Muscle of leg (tissue), 16 donors: ENCODE measurements at places on chromosomes 16 and 17. TPM values are rescaled to one million over a fixed set of nuclear protein-coding genes. Genes with fewer than 3 reads are reported as not detected.

DNA sequence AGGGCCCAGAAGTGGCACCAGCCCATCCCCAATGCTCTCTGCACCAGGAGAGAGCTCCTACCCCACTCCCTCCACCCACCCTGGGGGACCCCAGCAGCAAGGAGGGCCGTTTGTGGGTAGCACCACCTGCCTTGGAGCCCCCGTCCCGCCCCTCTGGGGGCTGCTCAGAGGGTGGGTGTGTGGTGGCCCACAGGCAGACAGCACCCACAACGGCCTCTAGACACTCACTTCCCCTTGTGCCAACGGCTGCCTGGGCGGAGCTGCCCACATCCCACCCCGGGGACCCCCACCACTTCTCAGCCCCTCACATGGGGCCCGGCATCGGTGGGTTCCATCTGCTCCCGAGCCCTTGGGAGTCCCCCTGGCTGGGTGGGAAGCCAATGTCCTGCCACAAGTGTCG, 33.3 kb downstream of the BAHCC1 start:
- DNase-seq, result no peak
- H3K4me1 ChIP-seq, result peaks cover 73% of the 10 kb centered on the region
- H3K4me3 ChIP-seq, result no peak overlapping the region
- no peaks in the 10 kb centered on the region for H3K27me3 ChIP-seq

DNA sequence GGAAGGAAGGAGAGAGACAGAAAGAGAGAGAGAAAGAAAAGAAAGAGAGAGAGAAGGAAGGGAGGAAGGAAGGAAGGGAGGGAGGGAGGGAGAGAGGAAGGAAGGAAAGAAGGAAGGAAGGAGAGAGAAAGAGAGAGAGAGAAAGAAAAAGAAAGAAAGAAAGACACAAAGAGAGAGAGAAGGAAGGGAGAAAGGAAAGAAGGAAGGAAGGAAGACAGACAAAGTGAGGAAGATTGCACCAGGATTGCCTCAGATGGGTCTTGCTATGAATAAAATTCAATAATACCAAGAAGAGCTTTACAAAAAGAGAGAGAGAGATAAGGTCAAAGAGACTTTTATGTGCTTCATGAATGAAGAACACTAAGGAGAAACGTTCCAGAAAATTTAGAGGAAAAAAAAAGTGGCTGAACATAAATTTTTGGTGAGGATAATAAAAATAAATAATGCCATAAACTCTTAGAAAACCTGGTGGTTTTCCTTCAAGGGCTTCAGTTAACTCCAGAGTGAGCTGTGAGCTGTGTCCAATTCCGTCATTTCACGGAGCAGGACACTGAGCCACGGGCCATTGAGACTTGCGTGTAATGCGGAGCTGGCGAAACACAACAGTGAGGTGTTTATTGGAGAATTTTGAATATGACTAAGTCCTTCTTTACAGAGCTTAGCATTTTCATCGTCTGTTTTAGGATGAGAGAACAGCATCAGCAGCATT, 72.7 kb upstream of the TNRC6C start:
- H3K36me3 ChIP-seq, result no peaks in the 10 kb centered on the region
- H3K27me3 ChIP-seq, result peaks cover 34% of the 10 kb centered on the region
- H3K4me3 ChIP-seq, result no peak overlapping the region
- no peak overlapping the region for H3K27ac ChIP-seq

- H3K36me3 ChIP-seq, result no peaks in the 10 kb centered on the region
- no peak for DNase-seq
- no peak overlapping the region for H3K27ac ChIP-seq
- no peaks in the 10 kb centered on the region for H3K27me3 ChIP-seq
Measured at GRCh38 chr16:80144191-80144590, 396.6 kb upstream of the DYNLRB2 start.

- no peaks in the 10 kb centered on the region for H3K36me3 ChIP-seq
- no peak overlapping the region for H3K27ac ChIP-seq
- no peak for DNase-seq
- H3K27me3 ChIP-seq, result peaks cover 34% of the 10 kb centered on the region
Measured at GRCh38 chr17:15945527-15946191, 729 bp downstream of the ADORA2B start.

- DNase-seq, result no peak
- no peak overlapping the region for H3K27ac ChIP-seq
Measured at GRCh38 chr16:55421226-55421625, 57.8 kb upstream of the MMP2 start.

DNA sequence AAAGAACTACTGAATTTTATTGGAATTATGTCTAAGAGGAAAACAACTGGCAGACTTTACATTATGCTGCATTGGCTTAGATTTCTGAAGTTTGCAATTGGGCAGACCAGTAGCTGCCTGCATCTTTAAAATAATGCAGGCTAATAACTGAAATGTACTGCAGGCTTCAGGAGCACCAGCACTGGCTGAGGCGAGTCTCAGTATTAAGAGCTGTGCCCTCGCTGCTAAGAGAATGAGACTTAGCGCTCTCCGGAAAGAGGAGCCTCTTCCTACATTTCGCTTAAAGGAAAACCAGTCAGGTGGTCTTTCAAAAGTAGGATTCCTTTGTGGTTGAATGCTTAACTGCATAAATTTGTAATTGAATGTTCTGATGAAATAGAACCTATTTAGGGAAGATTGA, 885 bp downstream of the CNTNAP4 start:
- DNase-seq, result peak; percentile 31
- no peaks in the 10 kb centered on the region for H3K36me3 ChIP-seq
- H3K4me3 ChIP-seq, result peak overlapping the region; percentile 29

PIRT gene
- 0.04 TPM for total RNA-seq

GRCh38 chr17:77749989-77750388, 208.5 kb upstream of the TNRC6C start:
- no peak for DNase-seq
- H3K36me3 ChIP-seq, result no peaks in the 10 kb centered on the region
- H3K4me3 ChIP-seq, result no peak overlapping the region
- no peak overlapping the region for H3K27ac ChIP-seq
- H3K27me3 ChIP-seq, result peaks cover 6% of the 10 kb centered on the region

DNA sequence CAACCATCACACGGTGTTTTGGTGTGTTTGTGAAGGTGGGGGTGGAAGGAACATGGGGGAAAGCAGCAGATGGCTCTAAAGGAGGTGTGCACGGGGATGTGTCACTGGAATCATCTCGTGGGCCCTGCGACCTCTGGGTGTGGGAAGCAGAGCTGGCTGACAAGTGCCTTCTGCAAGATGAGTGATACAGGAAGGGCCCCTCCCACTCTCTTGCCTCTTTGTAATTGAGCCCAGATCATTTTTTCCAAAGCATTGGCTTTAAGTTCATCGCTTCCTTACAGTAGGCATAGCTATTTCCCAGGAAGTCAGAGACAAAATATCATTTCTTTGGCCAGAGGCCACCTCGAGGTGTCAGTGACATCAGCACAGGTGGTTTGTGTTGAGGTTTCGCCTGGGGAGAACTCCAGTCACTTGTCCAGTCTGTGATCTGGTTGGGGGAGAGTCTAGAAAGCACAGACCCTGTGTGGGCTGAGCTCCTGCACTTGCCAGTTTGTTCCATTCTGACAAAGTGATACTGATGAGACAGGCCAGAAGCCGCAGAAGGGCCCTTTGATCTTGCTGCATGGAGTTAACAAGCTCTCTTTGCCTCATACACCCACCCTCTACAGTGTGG, 20.6 kb upstream of the SNTB2 start:
- H3K36me3 ChIP-seq, result peaks cover 62% of the 10 kb centered on the region
- no peaks in the 10 kb centered on the region for H3K27me3 ChIP-seq
- no peaks in the 10 kb centered on the region for H3K4me1 ChIP-seq

- H3K27ac ChIP-seq, result no peak overlapping the region
- H3K4me3 ChIP-seq, result no peak overlapping the region
- peaks cover 34% of the 10 kb centered on the region for H3K36me3 ChIP-seq
- DNase-seq, result no peak
Measured at GRCh38 chr16:2598133-2598641, 60.4 kb downstream of the PDPK1 start.

DNA sequence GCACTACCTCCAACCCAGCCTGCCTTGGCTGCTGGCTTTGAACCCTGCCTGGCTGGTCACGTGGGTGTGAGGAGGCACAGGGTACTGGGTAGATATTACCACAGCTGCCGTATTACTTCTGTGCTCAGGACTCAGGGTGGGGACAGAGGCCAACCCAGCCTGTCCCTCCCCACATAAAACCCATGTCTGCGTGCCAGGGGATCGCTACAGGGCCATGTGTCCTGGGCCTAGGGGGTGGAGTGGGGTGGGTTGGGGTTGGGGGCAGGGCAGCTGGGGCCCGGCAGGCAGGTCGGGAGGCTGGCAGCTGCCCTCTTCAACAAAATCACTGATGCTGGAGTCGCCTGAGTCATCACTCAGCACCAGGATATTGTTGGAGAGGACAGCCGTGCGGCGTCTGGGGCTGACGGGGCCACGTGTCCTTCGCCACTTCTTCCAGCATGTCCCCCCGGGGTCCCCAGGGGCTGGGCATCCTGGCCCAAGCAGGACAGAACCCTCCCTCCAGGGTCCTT, 39.7 kb upstream of the PVALEF start:
- H3K27me3 ChIP-seq, result peaks cover 16% of the 10 kb centered on the region
- DNase-seq, result peak; percentile 76
- H3K4me1 ChIP-seq, result peaks cover 42% of the 10 kb centered on the region
- H3K27ac ChIP-seq, result peak overlapping the region; percentile 71
- no peak overlapping the region for H3K4me3 ChIP-seq
- H3K36me3 ChIP-seq, result peaks cover 6% of the 10 kb centered on the region

GRCh38 chr17:48543107-48543853, 1.6 kb downstream of the HOXB2 start:
- peak; percentile 68 for DNase-seq
- H3K4me1 ChIP-seq, result peaks cover 40% of the 10 kb centered on the region

DNA sequence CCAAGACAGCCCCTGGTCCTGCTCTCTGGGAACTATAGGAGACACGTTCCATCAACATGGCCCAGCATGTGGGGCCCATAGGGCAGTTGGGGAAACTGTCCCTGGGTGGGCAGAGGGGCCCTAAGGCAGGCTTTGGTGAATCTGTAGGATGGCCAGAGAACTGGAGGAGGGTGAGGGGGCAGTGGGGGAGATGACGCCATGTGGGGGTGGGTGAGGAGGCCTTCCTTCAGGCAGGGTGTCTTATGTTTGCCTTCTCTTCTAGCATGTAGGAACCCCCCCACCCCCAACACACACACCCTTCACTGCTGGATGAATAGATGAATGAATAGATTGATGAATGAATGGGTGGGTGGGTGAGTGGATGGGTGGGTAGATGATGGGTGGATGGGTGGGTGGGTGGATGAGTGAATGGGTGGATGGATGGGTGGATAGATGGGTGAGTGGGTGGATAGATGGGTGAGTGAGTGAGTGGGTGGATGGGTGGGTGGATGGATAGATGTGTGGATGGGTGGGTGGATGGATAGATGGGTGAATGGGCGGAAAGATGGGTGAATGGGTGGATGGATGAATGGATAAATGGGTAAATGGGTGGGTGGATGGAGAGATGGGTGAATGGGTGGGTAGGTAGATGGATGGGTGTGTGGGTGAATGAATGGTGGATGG, 2.5 kb upstream of the CBFA2T3 start:
- H3K36me3 ChIP-seq, result no peaks in the 10 kb centered on the region
- no peak overlapping the region for H3K27ac ChIP-seq
- no peak overlapping the region for H3K4me3 ChIP-seq
- H3K4me1 ChIP-seq, result peaks cover 34% of the 10 kb centered on the region
- DNase-seq, result no peak
- peaks cover 43% of the 10 kb centered on the region for H3K27me3 ChIP-seq

- H3K4me3 ChIP-seq, result no peak overlapping the region
- H3K27ac ChIP-seq, result no peak overlapping the region
- H3K4me1 ChIP-seq, result no peaks in the 10 kb centered on the region
- H3K36me3 ChIP-seq, result no peaks in the 10 kb centered on the region
- DNase-seq, result no peak
Measured at GRCh38 chr16:47342055-47342454, 118.8 kb downstream of the ITFG1 start.

DNA sequence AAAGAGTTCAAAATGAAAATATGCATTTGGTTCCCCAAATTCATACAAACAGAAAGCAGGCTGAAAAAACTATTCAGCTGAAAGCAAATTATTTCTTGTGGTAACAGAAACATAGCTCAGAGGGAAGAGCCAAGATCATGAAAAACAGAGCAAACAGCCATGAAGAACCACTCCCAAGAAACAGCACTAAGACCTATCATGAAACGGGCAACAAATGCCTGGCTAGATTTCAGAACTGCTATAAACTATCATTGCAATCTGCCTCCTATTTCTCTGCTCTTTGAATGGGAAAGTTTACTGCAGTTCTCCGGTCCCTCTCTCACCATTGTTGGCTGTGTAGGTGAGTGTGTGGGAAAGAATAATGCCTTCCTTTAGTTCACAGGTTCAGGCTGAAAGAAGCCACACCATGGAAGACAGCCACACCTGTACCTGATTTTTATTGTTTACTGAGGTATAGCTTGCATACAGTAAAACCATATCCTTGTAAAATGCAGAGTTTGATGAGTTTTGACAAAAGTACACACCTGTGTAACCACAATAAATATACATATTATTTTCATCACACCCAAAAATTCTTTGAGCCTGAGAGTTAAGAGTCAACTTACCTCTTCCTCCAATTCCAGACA, 48.2 kb downstream of the CEP112 start:
- H3K4me1 ChIP-seq, result no peaks in the 10 kb centered on the region
- no peak overlapping the region for H3K4me3 ChIP-seq
- H3K27me3 ChIP-seq, result no peaks in the 10 kb centered on the region
- peaks cover 3% of the 10 kb centered on the region for H3K36me3 ChIP-seq
- DNase-seq, result no peak

DNA sequence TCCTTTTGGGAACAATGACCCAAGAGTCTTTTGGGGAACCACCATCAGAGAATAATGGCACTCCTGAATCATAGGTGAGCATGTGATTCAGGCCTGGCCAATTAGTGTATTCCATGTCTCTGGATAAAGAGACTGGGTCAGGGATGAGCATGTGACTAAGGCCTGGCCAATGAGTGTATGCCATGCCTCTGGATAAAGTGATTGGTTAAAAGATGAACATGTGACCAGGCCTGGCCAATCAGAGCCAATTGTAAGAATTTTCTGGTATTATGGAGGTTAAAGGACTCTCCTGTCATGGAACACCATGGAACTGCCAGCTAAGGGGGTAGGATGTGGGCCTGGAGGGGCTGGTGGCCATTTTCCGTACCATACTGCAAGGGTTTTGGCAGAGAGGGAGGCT, 194.3 kb downstream of the C16orf78 start:
- H3K27me3 ChIP-seq, result no peaks in the 10 kb centered on the region
- no peak overlapping the region for H3K27ac ChIP-seq
- DNase-seq, result no peak
- H3K4me3 ChIP-seq, result no peak overlapping the region
- H3K4me1 ChIP-seq, result peaks cover 62% of the 10 kb centered on the region
- peaks cover 4% of the 10 kb centered on the region for H3K36me3 ChIP-seq

LPO gene
- total RNA-seq, result not detected

GRCh38 chr16:336269-336668, 16.3 kb downstream of the AXIN1 start:
- H3K4me1 ChIP-seq, result peaks cover 20% of the 10 kb centered on the region
- no peaks in the 10 kb centered on the region for H3K36me3 ChIP-seq
- H3K27ac ChIP-seq, result no peak overlapping the region
- no peak for DNase-seq
